HuH-7.5 (cell line): ENCODE measurements at places on chromosomes 16 and 17.

DNA sequence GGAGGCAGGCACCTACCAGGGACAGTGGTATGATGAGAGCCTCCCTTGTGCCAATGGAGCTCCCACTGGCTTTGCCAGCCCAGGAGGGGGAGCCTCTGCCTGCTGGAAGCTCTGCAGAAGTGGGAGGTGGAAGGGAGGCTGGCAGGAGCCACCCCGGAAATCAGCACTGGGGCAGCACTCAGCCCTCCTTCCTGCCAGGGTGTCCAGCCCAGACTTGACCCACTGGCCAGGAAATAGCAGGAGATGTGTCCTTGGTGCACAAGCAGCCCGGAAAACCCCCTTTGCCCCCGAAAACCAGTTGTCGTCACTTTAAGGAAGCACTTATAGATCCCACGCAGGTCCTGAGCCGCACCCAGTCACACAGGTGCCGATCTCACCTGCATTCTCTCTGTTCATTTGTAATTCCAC lies 49.3 kb upstream of the CACNG4 start:
- DNase-seq, result peak; percentile 68

- no peak for DNase-seq
These were observed 58.1 kb downstream of the C16orf78 start for GRCh38 chr16:49431591-49432290.

GRCh38 chr17:81114351-81115093 lies 50.8 kb upstream of the PVALEF start:
- no peak for DNase-seq

GRCh38 chr16:75726390-75726789 lies at the start of gene CPHXL:
CPHXL (minus strand) TSS chr16:75726490; CDS start chr16:75726442, 48 bp downstream.
- no peak for DNase-seq

- DNase-seq, result no peak
These were observed 109.6 kb downstream of the PPM1E start for GRCh38 chr17:58865301-58865700.

DNA sequence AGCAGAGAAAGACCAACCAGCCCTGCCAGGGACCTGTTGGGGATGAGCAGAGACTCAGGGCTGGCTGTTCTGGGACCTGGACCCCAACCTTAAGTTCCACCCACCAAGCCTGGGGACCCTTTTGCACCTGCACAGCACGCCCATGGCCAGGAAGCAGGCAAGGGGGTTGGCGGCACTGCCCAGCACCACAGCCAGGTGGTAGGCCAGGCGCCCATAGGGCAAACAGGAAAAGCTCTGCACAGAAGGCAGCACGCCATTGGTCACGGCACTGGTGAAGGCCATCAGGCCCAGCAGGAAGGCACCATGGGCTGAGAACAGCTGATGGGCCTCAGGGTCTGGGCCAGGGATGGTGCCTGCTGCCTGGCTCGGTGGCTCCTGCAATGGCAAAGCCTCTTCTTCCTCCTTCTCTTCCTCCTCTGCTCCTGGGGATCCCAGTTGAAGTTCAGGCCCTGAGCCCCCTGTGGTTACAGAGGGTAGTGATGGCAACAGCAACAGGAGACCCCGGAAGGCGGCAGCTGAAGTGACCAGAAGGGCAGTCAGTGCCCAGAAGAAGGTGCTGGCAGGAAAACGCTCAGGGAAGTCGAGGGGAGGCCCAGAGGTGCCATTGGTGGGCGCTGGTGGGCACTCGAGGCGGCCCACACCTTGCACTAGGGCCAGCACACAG lies 1.7 kb downstream of the SLC52A1 start:
- no peak for DNase-seq
